ENCODE measurements at places on chromosomes 2 and 18. TPM values are rescaled to one million over a fixed set of nuclear protein-coding genes. Genes with fewer than 3 reads are reported as not detected.

CXCR1 gene
- not detected for total RNA-seq

BMP10 gene
- not detected for total RNA-seq

GMCL1 gene
- total RNA-seq: 21.5 TPM

PNPT1 gene
- total RNA-seq: 15.7 TPM

SFXN5 gene
- total RNA-seq: 30.7 TPM

MCEE gene
- total RNA-seq: 9.9 TPM

GALR1 gene
- 0.04 TPM for total RNA-seq

VSNL1 gene
- total RNA-seq: 3.3 TPM

D2HGDH gene
- 34.8 TPM for total RNA-seq

KCNG2 gene
- not detected for total RNA-seq

- no peaks in the 10 kb centered on the region for H3K4me1 ChIP-seq
- H3K36me3 ChIP-seq: no peaks in the 10 kb centered on the region
- no peak overlapping the region for H3K27ac ChIP-seq
- no peak overlapping the region for H3K4me3 ChIP-seq
Measured at GRCh38 chr2:201347138-201347537, 10.0 kb downstream of the FLACC1 start.

- H3K27me3 ChIP-seq: no peaks in the 10 kb centered on the region
- no peak overlapping the region for H3K4me3 ChIP-seq
- no peak for DNase-seq
- peaks cover 4% of the 10 kb centered on the region for H3K36me3 ChIP-seq
- no peaks in the 10 kb centered on the region for H3K4me1 ChIP-seq
- no peak overlapping the region for H3K27ac ChIP-seq
Measured at GRCh38 chr18:26357960-26358359, 131.7 kb downstream of the TAF4B start.

DNA sequence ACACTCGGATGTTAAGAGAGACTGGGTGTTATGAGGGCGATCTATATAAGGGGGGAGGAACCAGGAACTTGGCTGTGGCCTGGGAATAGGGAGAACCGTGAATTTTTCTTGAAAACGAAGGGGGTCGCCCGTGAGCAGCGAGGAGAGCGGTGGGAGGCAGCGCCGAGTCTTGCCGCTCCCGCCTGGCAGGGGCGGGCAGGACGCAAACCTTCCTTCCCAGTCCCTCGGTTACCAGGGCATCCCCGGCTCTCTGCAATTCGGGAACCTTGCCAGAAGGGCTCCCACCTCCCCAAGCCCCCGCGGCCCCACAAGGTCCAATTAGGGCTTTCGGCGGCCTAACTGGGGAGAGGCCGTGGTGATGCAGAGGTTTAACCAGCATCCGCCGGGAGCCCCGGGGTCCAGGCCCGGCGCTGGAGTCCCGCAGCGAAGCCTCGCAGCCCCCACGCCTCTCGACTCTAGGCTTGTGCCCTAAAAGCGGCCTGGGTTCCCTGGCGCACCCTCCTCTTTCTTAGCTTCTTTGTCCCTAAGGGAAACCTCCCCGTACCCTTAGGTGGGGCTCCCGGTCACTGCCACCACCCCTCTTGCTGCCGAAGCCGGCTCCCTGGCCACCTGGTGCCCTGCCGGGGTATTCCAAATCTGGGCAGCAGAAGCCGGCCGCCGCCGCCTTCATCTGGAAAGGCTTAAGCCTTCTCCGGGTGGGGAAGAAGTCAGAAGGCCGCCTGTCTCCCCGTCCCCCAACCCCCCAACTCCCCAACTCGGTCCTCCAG, 680 bp upstream of the FHOD3 start:
- peak; percentile 93 for DNase-seq
- H3K36me3 ChIP-seq: no peaks in the 10 kb centered on the region
- H3K4me1 ChIP-seq: no peaks in the 10 kb centered on the region
- H3K27ac ChIP-seq: peak overlapping the region; percentile 57
- H3K4me3 ChIP-seq: peak overlapping the region; percentile 74
- peaks cover 84% of the 10 kb centered on the region for H3K27me3 ChIP-seq

DNA sequence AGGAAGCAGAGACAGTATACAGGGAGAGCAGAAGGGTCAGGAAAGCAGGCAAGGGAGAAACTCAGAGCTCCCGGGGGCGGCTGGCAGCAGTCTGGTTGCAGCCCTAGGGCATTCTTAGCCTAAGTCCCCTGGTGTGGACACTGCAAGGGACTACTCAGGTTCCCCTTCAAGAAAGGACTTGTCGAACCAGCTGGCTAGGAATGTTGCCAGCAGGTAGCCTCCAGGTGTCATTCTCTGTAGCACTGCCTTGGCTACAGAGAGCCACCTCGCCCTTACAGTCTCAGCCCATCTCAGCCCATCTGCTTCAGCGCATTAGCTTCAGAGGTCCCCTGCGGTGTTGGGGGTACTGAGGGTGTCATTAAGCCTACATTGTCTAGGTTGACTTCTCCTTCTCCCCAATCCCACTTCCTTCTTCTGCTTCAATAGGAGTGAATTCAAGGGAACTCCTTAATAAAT, 11.3 kb upstream of the TMSB10 start:
- no peak overlapping the region for H3K4me3 ChIP-seq
- H3K27ac ChIP-seq: no peak overlapping the region
- DNase-seq: peak; percentile 80
- no peaks in the 10 kb centered on the region for H3K4me1 ChIP-seq
- no peaks in the 10 kb centered on the region for H3K27me3 ChIP-seq

GRCh38 chr2:163664610-163665009, 71.2 kb downstream of the FIGN start:
- H3K4me1 ChIP-seq: no peaks in the 10 kb centered on the region
- no peak overlapping the region for H3K27ac ChIP-seq
- DNase-seq: no peak
- H3K4me3 ChIP-seq: no peak overlapping the region
- H3K27me3 ChIP-seq: no peaks in the 10 kb centered on the region
- no peaks in the 10 kb centered on the region for H3K36me3 ChIP-seq

- DNase-seq: peak; percentile 24
- peaks cover 5% of the 10 kb centered on the region for H3K4me1 ChIP-seq
- H3K27ac ChIP-seq: no peak overlapping the region
- no peak overlapping the region for H3K4me3 ChIP-seq
Measured at GRCh38 chr2:64485331-64485730, 31.4 kb downstream of the LGALSL start.

GRCh38 chr2:183179156-183179555, 54.9 kb downstream of the NUP35 start:
- H3K4me1 ChIP-seq: no peaks in the 10 kb centered on the region
- no peaks in the 10 kb centered on the region for H3K27me3 ChIP-seq
- H3K36me3 ChIP-seq: peaks cover 37% of the 10 kb centered on the region
- no peak overlapping the region for H3K27ac ChIP-seq
- no peak overlapping the region for H3K4me3 ChIP-seq

GRCh38 chr18:59861009-59861408, 38.8 kb upstream of the PMAIP1 start:
- no peak for DNase-seq
- H3K36me3 ChIP-seq: no peaks in the 10 kb centered on the region
- no peak overlapping the region for H3K4me3 ChIP-seq
- no peaks in the 10 kb centered on the region for H3K27me3 ChIP-seq

DNA sequence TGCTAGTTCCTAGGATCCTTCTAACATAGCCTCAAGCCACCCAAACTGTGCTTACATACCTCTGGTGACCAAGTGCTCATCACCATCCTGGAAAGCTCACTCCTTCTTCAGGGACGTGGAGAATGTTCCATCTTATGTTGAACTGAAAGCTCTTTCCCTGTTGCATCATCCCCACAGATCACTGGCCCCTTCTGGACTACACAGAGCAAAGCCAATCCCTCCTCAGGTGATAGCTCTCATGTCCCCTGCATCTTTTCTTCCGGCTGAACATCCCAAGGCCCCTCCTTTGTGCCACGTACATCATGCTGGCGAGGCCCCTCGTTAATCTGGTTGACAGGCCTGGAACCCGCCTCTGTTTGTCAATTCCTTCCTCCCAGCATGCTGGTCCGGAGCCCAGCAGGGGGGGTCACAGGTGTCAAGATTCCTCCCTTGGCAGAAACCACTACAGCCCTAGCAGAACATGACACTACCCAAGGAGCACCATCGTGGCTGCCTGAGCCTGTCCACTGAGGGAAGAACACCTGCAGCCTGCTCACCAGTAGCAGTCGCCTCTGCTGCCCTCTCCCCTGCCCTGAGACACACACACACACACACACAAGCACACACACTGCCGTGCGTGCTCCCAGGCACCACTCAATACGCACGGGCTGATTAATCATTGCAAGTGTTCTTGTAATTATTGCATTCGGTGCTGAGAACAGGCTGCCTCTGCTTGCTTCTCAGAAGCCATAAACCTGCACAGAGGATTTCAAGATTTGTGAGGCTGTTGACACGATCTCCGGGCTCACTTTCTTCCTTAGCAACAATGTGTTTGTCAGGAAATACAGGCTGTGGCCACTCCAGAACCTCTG, 6.3 kb upstream of the KCNK3 start:
- DNase-seq: peak; percentile 74
- H3K4me3 ChIP-seq: no peak overlapping the region
- no peaks in the 10 kb centered on the region for H3K36me3 ChIP-seq

DNA sequence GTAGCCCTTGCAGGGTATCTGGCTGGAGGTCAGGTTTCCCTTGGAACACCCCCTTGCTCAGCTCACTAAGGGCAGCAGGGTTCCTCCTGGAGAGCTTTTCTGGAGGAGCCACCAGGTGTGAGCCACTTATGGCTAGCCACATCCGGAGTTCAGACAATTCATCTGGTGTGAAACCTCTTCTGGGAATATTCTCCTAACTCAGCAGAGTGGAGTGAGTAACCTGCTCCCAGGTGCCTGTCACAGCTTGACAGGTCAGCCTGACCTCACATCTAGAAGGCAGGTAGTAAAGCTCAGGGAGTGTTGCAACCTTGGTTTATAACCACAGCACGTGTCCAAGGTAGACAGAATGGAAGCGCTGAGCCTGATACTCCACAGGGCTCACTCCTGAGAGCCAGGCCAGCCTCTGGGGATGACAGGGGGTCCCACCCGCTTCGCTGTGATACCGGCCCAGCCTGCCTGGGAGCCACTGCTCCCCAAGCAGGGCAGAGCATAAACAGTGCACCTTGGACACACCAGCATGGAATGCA, 62.6 kb upstream of the TGFA start:
- peaks cover under 1% of the 10 kb centered on the region for H3K27me3 ChIP-seq
- no peak overlapping the region for H3K4me3 ChIP-seq
- DNase-seq: no peak
- no peak overlapping the region for H3K27ac ChIP-seq
- no peaks in the 10 kb centered on the region for H3K36me3 ChIP-seq
- H3K4me1 ChIP-seq: no peaks in the 10 kb centered on the region

GRCh38 chr18:79931475-79931874, 20.0 kb downstream of the SLC66A2 start:
- no peak for DNase-seq
- peaks cover 39% of the 10 kb centered on the region for H3K36me3 ChIP-seq
- no peaks in the 10 kb centered on the region for H3K27me3 ChIP-seq
- H3K27ac ChIP-seq: no peak overlapping the region

DNA sequence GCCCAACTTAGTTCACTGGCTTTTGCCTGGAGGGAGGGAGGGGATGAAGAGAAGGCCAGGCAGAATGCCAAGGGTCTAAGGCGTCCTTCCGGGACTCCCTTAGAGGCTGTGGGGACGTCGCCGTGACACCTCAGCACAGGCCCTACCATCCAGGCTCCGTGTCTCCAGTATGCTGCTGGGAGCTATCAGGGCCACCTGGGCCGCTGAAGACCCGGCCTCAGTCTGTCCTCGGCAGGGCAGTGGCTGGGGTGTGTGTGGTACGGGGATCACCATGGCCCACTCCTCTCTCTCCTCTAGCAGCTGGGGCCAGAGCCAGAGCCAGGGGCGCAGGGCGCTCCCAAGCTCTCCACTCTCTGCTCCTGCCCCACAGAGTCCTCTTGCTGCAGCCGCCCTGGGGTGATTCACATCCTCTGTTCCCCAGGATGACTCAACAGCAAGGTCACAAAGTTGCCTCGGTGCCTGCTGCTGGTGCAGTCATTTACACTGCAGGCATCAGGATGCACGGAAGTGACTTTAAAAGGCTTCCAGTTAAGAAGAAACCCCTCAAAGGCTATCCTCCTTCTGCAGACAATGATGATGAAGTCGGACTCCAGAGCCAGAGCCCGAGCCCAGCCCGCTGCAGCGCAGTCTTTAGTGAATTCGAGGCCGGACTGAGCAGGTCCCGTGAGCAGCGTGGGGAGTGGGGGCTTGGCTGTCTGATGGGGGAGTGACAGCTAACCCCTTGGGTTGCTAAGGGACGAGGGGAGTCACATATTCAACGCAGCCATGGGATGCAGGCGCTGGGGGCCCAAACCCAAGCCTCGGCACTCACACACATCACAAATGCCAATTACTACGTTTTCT, 31.9 kb downstream of the SNORC start:
- no peak overlapping the region for H3K27ac ChIP-seq
- no peaks in the 10 kb centered on the region for H3K36me3 ChIP-seq
- peaks cover 21% of the 10 kb centered on the region for H3K27me3 ChIP-seq
- no peak overlapping the region for H3K4me3 ChIP-seq
- peak; percentile 59 for DNase-seq

- no peak overlapping the region for H3K27ac ChIP-seq
- peak; percentile 47 for DNase-seq
- no peaks in the 10 kb centered on the region for H3K36me3 ChIP-seq
- peaks cover 4% of the 10 kb centered on the region for H3K4me1 ChIP-seq
- H3K4me3 ChIP-seq: no peak overlapping the region
Measured at GRCh38 chr2:60972889-60973656, 44.4 kb upstream of the PEX13 start.

Measured in endodermal cell (in vitro differentiated cells).